Putamen (tissue), 1 donor: ENCODE measurements at places on chromosomes 2 and 18.
A peak's percentile ranks its signal among the peaks of the same experiment; 100 is the strongest.

GRCh38 chr2:70024284-70024683 is 62.9 kb upstream of the ASPRV1 start:
- no peak for DNase-seq

DNA sequence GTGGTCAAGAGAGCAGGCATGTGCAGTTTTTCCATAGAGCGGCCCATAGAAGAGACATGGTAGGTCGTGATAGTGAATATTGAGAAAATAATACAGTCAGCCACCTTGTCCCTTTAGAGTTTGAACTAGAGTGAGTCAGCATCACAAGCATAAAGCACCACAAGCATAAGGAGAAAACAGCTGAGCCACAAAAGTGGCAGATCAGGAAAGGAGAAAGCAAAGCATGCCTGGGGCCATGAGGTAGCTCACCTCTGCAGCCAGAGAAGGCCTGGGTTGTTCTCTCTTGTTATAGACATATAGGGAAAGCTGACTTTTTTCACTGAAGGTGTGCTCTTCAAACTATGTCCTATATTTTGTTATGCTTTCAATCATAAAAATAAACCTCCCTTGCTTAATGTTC is 879.0 kb downstream of the DSC3 start:
- no peak for DNase-seq

DNA sequence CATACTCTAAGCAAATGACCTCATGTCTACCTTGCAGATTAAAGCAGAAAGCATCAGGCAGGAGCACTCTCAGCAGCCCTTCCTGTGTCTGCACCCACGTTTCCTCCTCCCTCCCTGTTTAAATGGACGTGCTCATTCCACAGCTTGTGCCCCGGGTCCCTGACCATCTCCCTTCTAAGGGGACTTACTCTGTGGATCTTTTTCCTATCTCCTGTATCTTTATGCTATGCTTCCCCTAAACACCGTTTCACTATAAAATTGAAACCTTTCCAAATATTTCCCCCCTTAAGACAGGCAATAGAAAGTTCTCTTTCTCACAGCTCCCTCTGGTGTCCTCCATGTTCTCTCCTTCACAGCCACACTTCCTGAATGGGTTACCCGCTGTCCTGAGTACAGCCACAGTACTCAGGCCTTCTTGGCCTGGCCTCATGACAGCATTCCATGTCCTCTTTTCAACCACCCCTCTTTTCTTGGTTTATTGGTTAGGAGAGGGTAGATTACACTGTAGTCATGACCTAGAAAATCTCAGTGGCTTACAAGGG is 41.1 kb downstream of the TMEM185B start:
- no peak for DNase-seq

DNA sequence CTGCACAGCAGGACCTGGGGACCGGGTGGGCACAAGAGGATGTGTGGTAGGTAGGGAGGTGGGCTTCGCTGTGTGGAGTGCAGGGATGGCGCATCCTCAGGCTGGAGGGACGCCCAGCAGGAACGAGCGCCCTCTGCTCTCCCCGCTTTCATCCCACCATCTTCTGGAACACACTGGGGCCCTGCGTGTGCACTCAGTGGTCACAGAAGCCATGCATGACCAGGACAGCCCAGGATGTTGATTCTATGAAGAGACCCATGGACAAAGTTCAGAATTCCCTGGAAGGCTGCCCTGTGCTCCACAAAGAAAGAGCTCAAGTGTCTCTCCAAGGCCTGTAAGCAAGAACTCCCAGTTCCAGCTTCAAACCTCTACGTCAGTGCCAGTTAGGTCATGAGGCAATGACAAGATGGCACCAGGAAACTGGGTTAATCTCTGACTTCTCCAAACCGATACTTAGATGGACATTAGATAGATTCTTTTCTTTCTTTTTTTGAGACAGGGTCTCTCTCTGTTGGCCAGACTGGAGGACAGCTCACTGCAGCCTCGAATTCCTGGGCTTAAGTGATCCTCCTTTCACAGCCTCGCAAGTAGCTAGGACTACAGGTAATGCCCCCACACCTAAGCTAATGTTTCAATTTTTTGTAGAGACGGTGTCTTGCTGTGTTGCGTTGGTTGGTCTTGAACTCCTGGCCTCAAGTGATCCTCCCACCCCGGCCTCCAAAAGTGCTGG is 3.4 kb downstream of the SLC66A2 start:
- DNase-seq: no peak

DNA sequence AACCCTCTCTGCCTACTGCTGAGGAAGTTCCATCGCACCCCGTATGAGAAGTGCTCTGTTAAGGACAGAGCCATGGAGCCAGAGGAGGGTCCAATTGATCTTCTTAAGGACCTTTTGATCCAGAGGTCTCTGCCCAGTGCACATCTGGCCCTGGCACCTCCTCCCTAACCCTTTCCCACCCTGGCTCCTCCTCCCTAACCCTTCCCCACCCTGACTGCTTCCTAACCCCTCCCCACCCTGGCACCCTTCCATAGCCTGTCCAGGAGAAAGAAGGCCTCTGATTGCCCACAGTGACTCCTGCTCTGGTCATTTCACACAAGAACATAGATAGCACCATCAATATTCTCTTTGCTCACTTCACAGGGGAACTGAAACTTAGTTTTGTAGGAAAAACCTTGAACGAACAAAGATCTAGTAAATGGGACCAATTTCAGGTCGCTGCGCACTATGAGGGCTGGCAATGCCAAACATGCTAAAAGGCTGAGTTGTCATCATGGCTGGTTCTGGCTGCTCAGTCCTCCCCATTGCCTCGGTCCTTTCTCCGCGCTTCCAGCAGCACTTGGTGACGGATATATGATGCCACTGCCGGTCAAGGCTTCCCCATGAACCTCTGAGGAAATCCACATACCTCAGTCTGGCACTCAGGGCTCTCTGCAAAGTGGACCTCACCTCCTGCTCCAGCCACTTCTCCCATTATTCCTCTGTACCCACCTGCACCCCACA is 49.2 kb downstream of the PKDCC start:
- no peak for DNase-seq

- DNase-seq: no peak
Measured at GRCh38 chr2:159573846-159574606, 42.3 kb downstream of the BAZ2B start.

DNA sequence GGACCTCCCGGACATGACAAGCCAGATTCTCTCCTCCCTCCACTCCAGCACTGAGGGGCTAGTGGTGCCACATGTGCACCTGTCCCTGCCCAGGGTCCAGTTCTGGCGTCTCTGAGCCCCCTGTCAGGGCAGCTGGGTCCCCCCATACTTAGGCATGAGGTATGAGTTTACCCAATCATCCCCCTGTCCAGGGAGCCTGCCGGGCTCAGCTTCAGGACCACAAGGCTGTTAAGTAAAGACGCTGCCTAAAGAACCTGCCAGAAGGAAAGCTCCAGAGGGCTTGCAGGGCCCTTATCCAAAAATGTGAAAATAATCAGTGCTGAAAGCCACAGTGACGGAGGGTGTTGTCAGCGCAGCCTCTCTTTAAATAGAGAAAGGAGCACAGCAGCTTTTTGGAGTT is 40.0 kb downstream of the SH3BP4 start:
- no peak for DNase-seq

DNA sequence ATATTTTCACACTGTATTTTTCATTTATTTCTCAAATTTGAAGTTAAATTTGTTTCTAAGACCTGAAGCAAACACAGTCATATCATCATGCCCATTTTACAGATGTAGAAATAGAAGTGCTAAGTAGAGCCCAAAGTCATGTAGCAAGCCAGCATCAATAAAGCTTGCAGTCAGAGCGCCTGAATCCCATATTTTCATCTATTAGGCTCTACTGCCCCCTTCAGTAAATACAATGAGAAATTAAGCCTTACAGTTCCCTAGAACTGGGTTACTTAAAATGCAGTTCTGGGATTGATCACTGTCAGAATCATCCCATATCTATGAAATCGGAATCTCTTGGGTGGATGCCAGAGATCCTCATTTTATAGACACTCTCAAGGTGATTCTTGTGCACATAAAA is 419.9 kb downstream of the TGIF1 start:
- peak; percentile 7 for DNase-seq

DNA sequence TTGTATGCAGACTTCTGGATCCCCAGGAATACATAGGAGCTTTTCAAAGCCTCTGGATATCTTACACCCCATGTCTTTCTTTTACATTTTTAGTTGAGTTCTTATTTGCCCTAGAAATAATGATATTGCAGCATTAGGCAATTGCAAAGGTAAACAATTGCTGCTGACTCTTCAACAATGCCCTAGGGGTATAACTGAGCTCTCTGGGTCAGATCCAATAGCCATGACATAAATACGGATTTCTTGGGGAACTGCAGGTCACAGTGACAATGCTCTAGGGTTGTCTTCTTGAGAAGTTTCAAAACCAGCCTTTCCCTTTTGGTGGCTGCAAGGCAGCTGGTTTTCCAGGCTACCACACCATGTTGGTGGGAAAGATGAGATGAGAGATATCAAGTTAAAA is 16.5 kb upstream of the OR6B3 start:
- no peak for DNase-seq

- no peak for DNase-seq
Measured at GRCh38 chr18:79964330-79965118, at the start of gene HSBP1L1. HSBP1L1 (plus strand) TSS chr18:79964643; CDS start chr18:79964736, 93 bp downstream.

GRCh38 chr2:30255466-30256408 is 24.4 kb downstream of the LBH start:
- DNase-seq: no peak

DNA sequence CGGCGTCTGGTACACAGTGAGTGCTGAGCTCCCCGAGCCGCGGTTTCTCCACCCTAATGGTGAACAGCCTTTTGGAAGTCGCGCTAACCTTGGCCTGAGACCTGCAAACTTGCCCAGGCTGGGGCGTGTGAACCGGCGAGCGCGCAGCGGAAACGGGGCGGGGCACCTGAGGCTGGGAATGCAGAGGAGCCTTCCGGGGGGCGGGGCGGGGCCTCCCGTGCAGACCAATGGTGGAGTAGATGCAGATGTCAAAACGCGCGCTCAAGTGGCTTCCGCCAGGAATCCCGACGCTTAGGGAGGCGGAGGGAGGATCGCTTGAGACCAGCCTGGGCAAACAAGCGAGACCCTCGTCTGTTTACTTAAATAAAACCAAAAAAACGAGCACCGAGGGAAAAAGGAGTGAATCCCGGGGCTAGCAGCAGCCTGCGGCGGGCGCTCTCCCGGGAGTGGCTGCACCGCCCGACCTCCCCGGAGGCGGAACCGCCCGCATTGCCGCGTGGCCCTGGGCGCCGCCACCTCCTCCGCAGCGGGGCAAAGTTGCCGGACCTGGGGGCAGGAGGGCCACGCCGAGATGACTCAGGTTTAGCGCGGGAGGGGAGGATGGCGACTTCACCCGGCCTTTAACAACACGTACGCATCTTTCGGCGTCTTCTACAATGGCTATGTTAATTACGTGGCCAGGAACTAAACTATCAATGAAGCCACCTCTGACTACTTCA is 2.2 kb upstream of the RRM2 start:
- peak; percentile 70 for DNase-seq

DNA sequence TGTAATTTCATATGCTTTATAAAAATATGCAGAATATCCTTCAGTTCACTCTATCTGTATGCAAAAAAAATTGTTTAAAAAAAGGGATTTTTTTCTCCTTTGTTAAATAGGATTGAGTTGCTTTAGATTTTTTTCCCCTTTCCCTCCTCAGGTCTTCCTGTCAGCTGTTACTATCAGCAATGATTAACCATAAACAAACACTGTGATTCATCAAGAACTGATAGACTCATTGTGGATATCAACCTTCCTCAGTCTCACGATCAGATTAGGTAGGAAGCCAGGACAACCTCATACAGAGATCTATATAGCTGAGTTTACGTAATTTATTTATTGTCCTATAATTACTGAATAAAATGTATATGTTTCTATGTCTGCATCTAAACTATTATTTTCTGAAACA is 2136.2 kb upstream of the CELF4 start:
- no peak for DNase-seq

DNA sequence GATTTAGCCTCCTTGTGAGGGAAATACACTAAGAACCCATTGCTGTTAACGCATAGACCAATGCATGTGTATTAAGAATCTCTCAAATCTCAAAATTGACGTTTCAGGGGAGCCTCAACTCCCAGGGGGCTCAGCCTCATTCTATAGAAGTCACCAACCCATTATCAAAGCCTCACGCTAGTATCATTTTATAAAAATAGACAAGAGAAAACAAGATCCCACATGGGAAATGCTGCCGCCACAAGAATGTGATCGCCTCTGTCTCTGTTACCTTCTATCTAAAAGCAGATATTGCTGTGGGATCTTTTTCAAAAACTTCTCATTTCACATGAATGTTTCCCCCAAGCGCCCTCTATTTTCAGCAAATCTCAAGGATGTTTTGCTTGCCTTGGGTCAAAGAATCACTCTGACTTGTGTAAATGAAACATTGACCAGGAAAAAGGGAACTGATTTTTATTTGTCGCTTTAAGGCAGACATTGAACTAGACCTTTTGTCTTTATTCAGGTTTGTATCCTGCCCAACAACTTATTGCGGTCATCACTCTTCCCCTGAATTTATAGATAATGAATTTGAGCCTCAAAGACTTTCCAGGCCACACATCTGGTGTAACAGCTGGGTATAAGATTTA is 679.0 kb upstream of the ID2 start:
- no peak for DNase-seq

DNA sequence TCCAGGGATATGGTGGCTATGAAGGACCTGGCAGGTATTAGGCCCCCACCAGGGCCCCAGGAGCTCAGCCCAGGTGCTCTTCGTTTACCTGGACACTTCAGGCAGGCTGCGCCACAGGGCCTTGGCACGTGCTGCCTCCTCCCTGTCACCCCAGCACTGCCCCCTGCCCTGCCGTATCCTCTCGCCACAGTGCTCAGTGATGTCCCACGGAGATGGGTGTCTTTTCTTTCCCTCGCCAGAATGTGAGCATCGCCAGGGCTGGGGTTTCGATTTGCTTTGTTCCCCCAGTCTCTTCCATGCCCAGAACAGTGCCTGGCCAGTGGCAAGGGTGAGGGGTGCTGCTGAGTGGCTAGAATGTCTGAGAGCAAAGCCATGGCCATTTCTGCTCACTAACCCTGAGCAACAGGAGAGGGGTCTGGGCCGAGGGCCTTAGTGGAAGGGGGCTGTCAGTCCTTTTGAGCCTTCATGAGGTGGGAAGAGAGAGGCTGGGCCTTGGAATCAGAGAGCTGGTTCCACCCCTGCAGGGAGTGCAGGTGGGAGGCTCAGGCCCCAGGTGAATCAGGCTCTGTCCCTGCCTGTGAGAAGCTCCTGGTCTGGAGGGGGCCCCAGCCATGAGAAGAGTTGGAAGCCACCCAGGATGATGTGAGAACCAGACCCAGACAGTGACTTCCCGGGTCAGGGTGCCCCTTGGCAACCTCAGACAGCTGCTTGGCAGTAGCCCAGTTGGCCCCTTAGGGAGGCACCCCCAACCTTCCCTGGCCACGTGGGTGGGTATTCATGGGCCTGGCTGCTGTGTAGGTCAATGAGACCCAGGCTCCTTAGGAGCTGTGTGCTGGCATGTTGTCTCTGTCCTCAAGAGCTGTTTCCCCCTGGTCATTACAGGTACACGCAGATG is 129.9 kb upstream of the HS6ST1 start:
- DNase-seq: no peak

GRCh38 chr2:30231996-30232800 is 864 bp downstream of the LBH start:
- DNase-seq: no peak

GRCh38 chr18:1014509-1014908 is 109.8 kb downstream of the ADCYAP1 start:
- no peak for DNase-seq
